Adipocyte (in vitro differentiated cells): ENCODE measurements at places on chromosomes 4 and X.

- DNase-seq = no peak
Measured at GRCh38 chr4:145566768-145567167, 52.4 kb upstream of the MMAA start.

DNA sequence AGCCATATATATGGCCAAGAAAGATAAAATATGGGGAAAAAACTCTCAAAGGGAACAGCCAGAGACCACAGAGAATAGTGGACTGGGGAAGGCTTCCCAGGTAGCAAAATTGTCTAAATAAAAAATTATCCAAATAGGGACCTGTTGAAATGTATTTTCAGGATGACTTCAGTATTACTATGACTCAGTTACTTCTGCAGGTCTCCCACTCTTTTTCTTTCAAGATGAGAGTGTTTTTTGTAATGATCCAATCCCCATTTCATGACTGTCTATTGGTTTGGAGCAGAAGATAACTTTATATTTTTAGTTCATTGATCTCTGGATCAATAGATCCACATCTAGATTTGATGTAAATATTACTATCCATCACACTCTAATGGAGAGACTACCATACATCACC lies 372.1 kb upstream of the EMCN start:
- no peak for DNase-seq

GRCh38 chr4:99654361-99654761 lies 3.3 kb downstream of the C4orf54 start:
- DNase-seq = no peak

DNA sequence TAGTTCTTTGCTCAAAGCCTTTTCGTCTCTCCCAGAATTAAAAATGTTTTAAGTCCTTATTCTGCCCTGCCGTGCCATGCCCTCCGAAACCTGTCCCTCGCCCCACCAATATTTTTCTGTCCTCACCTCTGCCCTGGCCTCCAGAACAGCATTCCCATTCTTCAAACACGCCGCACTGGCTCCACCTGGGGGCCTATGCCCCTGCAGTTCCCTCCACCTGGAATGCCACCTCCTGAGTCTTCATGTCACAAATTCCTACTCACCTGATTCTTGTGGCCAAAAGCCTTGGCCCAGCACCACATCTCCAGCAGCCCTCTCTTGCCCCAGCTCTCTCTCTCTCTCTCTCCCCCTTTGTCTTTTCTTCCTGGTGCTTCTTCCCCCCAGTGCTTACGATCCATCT lies 91.6 kb downstream of the APBB2 start:
- DNase-seq = no peak

- no peak for DNase-seq
Measured at GRCh38 chrX:78140206-78140605, 756 bp upstream of the TAF9B start.

DNA sequence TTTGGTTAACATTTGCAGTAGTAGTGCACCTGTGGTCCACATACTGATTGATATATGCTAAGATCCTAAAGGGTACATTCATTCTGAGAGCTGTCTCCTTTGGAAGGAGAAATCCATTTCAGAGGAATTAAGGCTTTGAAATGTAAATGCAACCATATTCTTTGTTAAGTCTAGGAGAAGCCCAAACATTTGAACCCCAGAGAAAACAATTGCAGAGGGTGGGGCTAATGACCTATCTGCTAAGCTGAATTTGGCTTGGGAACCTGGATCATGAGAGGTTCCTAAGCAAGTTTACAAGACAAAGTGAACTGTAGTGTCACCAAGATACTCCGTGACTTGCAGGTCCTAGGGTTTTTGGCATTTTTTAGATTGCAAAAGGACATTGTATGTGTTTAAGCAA lies 41.2 kb downstream of the LAS1L start:
- no peak for DNase-seq

- no peak for DNase-seq
Measured at GRCh38 chrX:97009391-97009790, 125.7 kb downstream of the RPA4 start.

- no peak for DNase-seq
Measured at GRCh38 chr4:98468709-98469108, 189.7 kb downstream of the TSPAN5 start.

DNA sequence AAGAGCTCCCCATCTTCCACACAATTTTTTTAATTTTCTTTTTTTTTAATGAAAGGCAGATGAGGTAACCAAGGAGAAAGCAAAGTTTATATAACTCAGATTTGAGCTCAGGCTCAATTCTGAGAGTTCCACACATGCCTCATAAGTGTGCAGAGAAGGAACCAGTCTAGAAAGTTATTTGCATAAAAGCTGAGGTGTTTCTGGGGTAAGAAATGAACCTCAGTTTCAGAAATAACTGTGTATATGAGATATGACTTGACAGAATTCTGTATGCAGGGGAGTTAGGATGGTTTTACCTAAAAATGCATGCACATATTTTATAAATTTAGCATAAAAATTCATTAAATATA lies 51.3 kb downstream of the DTHD1 start:
- no peak for DNase-seq

DNA sequence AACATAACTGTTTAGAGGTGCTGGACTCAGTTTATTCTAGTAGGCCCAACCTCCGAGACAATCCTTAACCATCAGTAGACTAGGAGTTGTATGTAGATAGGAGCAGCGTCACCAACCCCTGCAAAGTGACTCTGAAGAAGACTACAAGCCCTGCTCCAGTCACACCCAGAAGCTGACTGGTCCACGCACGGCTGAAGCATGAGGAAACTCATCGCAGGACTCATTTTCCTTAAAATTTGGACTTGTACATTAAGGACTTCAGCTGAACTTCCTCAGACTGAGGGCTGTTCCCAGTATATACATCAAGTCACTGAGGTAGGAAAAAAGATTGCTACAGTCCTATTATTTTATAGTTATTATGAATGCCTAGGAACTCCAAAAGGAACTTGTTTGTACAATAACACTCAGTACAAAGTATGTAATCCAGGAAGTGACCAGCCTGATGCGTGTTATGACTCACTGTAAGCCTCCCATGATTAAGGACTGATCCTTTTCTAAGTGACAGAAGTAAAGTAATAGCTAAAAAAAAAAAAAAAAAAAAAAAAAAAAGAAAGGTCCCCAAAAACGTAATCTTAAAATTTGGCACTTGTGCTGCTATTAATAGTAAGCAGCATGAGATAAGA lies 41.6 kb upstream of the UGT2B7 start:
- DNase-seq = peak; percentile 59

DNA sequence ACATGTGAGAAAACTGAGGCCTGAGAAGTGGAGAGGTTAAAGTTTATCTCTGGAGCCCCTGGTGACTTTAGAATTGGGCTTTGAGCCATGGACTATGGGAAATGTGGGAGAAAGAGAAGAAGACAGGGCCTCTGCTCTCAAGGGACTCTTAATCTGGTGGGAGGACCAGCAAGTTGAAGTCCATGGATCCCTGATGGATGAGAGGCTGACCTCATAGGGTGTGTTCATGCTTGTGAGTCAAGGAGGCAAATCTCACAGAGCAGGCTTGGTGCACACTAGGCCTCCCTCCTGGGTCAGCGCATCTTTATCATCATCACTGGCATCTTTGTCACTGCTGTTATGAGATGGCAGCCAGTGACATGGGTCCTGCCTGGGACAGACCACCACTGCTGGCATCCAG lies 211.9 kb downstream of the AFAP1 start:
- no peak for DNase-seq

DNA sequence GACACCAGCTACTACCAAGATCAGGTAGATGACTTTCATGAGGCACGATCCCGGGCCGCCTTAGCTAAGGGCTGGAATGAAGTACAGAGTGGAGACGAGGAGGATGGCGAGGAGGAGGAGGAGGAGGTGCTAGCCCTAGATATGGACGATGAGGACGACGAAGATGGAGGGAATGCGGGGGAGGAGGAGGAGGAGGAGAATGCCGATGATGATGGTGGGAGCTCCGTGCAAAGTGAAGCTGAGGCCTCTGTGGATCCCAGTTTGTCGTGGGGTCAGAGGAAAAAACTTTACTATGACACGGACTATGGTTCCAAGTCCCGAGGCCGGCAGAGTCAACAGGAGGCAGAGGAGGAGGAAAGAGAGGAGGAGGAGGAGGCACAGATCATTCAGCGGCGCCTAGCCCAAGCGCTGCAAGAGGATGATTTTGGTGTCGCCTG lies 481 bp downstream of the UTP3 start:
- peak; percentile 54 for DNase-seq

DNA sequence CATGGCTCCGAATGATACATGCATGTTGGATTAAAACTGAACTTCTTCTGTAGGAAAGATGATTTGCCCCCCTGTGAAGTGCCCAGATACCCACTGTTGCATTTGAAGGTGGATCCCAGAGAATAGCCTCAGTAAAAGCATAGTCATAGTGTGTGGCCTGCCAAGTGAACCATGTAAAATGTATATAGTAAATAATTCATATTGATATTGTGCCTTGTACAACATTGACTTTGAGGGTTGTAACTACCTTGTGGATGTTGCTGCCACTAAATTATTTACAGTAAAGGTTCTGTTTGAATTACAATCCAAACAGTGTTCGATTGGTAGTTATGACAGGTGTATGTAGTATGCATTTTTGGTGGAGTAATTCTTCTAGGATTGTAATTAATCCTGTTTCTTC lies 19.2 kb downstream of the TMEM131L start:
- DNase-seq = no peak

DNA sequence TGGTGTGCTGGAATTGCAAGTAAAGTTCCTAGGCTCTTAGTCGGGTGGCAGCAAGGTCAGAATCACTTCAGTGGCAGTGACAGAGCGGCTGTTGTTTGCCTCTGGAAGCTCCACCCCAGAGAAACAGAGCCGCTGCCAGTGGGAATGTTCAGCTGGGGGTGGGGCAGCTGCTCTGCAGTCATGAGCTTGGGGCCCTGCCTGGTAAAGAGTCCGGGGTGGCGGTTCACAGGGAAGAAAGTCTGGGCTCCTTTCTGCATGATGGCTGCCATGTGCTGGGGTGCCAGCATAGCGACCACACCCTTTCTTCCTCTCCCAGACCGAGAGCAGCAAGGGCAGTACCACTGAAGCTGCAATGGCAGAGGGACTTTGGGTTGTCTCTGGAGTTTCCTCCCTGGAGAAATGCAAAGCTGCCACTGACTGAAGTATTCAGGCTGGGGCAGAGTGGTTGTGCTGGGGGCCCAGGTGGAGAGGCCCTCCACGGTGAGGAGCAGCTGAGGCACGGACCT lies 108.8 kb upstream of the CENPE start:
- DNase-seq = peak; percentile 4

DNA sequence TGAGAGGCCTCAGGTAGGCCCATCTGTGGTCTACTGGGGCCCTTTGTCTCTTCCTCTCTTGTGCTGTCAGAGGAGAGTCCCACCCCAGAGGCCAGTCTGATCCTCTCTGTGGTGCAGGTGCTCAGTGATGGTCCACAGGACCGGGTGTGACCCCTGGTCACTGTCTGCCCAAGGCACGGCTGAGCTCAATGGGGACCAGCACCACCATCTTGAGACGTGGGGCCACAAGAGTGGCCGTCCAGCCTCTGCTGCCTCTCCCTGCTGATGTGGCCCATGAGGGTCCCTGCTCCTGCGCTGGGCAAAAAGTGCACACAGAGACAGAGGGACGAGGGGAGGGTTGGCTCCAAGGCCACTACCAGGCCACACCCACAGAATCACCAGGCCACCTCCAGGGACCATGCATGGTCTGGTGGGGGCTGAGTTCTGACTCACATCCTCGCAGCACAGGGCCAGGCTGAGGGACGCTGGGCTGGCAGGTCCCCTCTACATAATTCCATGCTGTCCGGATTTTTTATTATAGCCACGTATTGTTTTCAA lies 88.3 kb downstream of the FAM53A start:
- no peak for DNase-seq

GRCh38 chr4:127852661-127853060 lies 28.0 kb upstream of the PLK4 start:
- no peak for DNase-seq

DNA sequence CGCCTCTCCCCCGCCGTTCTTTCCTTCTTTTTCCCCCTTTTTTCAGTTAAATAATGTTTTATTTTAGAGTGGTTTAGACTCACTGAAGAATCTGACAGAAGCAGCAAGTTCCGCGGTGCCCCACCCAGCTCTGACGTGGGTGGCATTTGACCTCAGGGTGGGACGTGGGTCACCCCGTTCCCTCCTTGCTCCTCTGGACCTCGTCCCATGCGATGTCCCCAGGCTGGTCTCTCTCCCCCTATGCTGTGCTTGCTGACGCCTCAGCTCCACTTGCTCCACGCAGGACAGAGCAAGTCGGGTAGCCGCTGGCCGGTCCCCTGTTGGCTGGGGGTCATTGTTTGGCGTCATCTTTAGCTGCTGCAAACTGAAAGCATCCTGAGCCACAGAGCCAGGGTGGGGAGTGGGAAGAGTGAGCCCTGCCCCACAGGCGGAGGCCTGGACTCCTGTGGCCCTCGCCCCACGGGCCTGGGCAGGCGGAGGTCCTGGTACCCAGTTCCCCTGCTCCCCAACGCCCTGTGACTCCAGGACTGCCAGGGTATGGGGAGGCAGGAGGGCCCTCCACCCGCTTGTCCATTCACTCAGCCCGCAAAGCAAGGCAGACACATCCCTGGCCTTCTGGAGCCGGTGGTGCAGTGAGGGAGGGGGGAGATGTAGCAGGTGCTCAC lies 30.8 kb downstream of the TRMT44 start:
- DNase-seq = no peak

GRCh38 chr4:165328101-165328425 lies 594 bp downstream of the MSMO1 start:
- no peak for DNase-seq

DNA sequence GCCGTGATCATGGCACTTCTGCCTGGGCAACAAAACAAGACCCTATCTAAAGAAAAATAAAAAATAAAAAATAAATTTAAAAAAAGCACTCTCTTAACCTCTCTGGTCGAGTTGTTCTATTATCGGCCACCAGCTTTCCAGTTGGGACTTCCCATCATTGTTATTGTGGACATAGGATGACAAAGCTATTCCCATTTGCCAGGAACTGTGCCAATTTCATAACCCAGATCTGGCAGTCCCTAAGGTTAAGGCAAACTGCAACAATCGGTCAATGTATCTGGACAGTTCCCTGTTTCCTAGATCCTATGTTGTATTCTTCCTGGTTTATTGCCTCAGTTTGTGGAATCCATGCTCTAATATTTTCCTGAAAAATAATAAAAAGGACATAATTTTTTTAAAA lies 17.8 kb upstream of the ANXA5 start:
- no peak for DNase-seq
